D341Med (cell line): ENCODE measurements at places on chromosomes 3 and 15.

- DNase-seq = no peak
Measured at GRCh38 chr3:105145511-105145910, 221.2 kb upstream of the ALCAM start.

- DNase-seq = no peak
Measured at GRCh38 chr15:55658886-55659285, 70.7 kb upstream of the PYGO1 start.

DNA sequence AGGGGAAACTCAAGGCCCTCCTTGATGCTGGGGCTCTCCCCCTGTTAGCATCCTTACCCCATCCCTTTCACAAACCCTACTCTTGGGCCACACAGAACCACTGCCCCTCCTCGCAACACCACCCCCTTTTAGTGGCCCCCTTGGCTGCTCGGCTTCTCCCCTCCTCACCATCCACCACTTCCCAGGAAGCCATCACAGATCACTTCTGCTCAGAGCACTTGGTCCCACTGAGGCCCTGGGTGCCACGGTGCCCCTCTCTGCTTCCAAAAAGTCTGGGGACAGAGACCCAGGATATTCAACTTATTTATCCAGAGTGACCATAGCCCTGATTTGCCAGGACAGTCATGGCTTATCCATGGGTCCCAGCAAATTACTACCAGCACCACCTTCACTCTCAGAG is 2.4 kb downstream of the RHCG start:
- no peak for DNase-seq

DNA sequence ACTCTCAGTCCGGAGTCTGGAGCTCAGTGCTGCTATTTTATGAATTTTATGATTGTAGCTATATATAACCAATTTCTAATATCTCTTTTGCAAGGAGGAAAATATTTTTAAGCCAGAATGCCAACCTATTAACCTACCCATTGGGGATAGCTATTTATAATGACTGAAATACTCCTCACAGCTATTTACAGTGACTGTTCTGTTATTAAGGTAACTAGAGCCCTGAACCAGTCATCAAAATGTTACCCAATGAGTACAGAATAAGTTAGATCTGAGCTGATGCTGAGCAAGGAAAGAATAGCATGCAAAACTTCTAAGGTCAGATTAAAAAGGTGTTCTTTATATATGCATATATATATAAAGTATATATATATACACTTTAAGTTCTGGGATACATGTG is 79.6 kb upstream of the PPP2R3A start:
- no peak for DNase-seq

GRCh38 chr3:24012589-24013269 is 67.6 kb downstream of the NR1D2 start:
- no peak for DNase-seq

DNA sequence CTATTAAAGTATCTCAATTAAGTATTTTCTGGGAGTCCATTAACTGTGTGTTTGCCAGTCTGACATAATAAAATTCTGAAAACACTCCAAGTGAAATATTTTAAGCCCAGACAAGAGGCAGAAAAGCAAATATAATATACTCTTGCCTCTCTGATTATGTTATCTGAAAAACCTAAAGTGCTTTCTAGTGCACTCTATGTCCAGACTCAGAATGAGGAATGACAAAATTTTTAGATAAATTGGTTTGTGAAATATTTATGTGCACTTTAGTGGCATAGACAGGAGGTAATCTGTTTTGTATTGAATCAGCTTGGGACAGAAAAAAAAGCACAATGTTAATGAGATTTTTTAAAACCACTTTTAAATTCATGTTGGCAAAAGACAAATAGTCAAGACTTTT is 508.2 kb upstream of the SUCLG2 start:
- no peak for DNase-seq

DNA sequence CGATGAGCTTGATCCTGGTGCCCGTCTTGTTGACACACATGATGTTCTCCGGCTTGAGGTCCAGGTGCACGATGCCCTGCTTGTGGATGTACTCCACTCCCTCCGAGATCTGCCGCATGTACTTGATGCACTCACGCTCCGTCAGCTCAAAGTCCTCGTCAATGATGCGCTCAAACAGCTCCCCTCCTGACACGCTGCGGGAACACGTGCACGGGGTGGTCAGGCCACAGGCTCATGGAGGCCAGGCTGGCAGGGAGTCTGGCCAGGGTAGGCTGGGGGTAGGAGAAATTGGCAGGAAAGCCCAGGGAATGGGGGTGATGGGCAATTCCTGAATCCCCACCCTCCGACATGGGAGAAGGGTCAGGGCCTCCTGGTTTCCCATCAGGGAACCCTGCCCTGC is 55.5 kb upstream of the HACD2 start:
- no peak for DNase-seq

GRCh38 chr3:12040902-12041301 is 36.7 kb downstream of the SYN2 start:
- DNase-seq = peak; percentile 67

DNA sequence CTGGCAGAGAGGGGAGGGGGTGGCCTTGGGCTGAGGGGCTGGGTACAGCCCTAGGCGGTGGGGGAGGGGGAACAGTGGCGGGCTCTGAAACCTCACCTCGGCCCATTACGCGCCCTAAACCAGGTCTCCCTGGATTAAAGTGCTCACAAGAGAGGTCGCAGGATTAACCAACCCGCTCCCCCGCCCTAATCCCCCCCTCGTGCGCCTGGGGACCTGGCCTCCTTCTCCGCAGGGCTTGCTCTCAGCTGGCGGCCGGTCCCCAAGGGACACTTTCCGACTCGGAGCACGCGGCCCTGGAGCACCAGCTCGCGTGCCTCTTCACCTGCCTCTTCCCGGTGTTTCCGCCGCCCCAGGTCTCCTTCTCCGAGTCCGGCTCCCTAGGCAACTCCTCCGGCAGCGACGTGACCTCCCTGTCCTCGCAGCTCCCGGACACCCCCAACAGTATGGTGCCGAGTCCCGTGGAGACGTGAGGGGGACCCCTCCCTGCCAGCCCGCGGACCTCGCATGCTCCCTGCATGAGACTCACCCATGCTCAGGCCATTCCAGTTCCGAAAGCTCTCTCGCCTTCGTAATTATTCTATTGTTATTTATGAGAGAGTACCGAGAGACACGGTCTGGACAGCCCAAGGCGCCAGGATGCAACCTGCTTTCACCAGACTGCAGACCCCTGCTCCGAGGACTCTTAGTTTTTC is 4.9 kb downstream of the ISL2 start:
- DNase-seq = peak; percentile 92

DNA sequence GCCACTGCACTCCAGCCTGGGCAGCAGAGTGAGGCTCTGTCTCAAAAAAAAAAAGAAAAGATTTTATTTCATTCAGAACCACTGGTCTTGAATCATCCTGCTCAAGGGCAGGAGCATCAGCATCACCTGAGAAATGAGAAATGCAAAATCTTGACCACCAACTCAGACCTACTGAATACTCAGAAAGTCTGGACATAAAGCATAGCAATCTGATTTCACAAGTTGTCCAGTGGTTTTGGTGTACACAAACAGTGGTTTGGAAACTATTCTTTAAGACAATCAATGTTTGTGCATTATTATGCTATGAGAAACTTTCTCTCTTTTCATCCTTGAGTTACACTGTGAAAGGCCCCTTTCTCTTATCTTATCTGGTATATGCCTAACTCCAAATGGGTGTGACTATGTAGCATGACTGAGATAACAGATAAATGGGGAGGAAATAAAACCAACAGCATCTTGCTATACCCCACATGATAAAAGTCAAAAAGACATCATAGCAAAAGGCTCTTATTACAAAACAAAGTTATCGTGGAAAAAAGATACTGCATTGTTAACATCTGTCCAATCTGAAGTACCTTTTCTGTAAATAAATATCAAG is 174.2 kb upstream of the STT3B start:
- DNase-seq = no peak

- peak; percentile 61 for DNase-seq
Measured at GRCh38 chr3:128590948-128591347, 59.7 kb downstream of the RPN1 start.

DNA sequence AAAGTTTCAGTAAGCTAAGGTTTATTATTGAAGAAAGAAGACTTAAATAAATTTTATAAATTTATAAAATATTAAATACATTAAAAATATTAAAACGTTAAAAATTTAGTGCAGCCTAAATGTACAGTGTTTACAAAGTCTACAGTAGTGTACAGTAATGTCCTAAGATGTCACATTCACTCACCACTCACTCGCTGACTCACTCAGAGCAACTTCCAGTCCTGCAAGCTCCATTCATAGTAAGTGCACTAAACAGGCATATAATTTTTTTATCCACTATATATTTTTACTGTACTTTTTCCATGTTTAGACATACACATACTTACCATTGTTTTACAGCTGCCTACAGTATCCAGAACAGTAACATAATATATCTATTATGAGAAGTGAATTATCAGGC is 51.5 kb downstream of the TJP1 start:
- no peak for DNase-seq

DNA sequence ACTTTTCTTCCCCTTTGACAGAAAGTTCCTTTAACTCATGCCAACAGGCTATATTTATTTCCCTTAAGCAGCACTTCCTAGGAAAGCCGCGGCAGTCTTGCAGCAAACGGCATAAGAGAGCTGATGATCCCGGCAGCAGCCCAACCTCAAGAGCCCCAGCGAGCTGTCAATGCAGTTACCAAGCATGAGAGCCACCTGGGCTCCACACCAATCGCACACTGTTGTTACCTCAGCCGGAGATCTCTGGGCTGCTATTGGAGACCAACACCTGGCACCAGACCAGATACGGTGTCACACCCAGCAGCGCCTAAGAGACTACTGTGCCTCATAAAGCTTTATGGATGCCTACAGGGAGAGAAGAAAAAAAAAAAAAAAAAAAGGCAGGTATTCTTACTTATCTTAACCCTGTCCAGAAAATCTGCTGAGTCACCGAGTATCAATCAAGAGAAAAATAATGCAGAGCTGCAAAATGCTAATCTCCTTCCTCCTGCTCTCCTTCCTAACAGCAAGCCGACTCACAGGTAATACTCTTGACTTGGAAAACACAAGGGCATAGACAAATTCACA is 11.7 kb downstream of the ABCC5 start:
- DNase-seq = peak; percentile 79

- DNase-seq = no peak
Measured at GRCh38 chr15:51625236-51625635, 2.7 kb upstream of the DMXL2 start.

DNA sequence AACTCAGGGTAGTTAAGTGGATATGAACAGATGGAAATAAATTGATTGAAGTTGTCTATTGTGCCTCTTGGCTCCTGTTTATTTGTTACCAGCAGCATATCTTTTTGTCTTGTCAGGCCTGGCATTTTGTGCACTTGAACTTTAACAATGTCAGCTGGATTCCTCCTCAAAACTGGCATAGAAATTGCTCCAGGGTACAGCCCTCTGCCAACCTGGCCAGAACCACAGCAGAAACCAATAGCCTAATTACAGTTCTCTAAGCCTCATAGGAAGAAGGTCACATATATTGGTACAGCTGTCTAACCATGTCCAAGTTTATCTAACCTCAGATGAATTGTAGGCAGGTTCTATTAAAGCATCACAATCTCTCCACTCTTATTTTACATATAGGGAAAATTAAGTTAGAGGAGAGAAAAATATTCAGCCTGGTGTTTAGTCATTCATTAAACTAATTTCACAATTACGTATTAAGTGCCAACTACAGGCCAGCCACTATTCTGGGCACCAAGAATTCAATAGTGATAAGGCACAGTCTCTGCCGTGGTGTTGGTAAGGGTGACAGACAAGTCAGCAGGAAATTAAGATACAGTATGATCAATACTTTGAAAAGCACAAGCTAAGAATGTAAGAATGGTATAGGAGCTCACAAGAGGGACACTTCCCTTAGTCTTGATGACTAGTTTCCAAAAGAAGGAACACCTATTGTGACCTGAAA is 452.9 kb upstream of the NECTIN3 start:
- no peak for DNase-seq

DNA sequence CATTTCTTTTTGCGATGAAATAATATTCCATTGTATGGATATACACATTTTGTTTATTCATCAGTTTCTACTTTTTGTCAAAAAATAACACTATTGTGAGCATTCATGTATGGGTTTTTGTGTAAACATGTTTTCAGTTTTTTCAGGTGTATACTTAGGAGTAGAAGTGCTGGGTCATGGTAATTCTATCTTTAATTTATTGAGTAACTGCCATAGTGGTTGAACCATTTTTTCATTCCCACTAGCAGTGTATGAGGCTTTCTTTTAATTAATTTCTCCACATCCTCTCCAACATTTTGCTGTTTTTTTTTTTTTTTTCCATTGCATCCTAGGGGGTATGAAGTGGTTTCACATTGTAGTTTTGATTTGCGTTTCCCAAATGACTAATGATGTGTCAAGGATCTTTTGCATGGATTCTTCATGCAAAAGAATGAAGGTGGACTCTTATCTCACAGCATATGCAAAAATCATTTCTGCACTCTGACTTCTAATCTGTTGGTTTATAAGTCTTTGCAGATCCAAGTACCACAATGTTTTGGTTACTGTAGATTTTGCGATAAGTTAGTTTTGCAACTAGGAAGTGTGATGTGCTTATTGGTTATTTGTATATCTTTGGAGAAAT is 12.6 kb downstream of the ATP2C1 start:
- DNase-seq = no peak

DNA sequence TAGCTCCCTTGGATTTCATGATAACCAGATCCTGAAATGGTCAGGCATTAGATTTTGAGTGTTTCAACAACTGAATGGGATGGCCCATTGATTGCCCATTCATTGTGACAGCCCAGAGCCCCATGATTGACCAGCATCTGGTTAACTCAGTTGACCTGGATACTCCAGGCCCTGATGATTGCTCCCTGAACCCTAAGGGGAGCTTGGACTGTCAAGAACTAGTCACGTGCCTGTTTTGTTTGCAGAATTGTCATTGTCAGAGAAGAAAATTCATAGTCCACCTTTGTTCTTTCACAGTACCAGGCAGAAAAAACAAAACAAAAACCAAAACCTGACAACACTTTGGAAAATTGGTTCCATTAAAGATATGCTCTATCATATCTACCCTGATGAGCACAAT is 241.3 kb upstream of the ONECUT1 start:
- no peak for DNase-seq

GRCh38 chr15:66757521-66757920 is 55.5 kb downstream of the SMAD6 start:
- DNase-seq = no peak

- DNase-seq = no peak
Measured at GRCh38 chr3:52092271-52092660, 35.9 kb upstream of the DUSP7 start.

DNA sequence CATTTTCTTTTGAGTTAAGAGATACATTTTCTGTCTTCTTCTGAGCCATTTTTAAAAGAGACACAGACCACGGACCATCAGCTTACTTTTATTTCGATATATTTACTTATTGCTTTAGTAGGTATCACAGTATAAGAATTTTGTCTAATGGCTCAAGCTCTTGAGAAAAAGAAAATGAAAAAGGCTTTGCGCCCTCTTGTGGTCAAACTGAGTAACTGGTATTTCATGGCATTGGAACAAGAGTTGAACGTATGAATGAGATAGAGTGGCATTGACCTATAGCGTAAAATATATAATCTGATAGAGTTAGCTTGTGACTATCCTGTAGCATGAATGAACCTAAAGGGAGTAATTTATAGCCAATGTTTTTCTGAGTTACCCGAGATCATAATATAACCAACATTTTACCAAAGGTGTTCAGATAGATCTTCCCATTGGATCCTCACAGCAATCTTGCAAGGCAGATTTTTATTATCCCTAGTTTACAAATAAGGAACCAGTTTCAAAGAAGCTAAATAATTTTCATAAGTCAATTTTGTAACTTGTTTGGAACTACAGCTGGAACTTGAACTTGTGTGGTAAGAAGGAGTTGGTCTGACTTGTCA is 154.6 kb downstream of the POLR2M start:
- DNase-seq = peak; percentile 40

- no peak for DNase-seq
Measured at GRCh38 chr3:178826435-178827123, 245.0 kb downstream of the ZMAT3 start.

- DNase-seq = no peak
Measured at GRCh38 chr15:67137319-67137718, 71.9 kb downstream of the SMAD3 start.
